Nephron progenitor cell (in vitro differentiated cells): ENCODE measurements at places on chromosomes 13 and 19.

DNA sequence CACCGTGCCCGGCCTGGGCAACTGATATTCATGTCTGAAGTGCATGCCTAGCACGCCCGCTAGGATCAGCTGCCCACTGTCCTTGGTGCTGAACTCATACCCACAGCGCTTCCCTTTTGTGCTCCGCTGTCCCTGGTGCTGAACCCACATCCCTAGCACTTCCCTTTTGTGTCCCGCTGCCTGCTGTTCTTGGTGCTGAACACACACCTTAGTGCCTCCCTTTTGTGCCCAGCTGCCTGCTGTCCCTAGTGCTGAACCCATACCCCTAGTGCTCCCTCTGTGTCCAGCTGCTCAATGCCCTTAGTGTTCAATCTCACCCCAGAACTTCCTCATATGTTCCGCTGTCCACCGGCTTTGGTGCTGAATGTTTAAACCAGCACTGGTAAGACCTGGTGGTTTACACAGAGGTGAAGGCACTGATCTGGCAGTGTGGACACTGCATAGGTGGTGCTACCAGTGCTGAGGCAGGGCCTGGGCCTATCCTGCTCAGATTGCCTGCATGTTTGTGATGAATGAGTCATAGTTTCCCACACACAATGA, 26.3 kb upstream of the SIGLEC11 start:
- DNase-seq, result peak; percentile 98

DNA sequence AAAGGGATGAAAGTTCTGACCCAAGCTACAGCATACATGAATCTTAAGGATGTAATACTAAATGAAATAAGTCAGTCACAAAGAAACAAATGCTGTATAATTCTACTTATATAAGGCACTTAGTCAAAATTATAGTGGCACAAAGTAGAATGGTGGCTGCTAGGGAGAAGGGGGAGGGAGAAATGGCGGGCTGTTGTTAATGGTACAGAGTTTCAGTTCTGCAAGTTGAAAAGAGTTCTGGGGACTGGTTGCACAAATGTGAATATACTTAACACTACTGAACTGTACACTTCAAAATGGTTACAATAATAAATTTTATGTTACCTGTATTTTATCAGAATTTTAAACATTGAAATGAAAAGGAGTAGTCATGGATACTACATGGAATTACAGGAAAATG, 48.9 kb upstream of the CLDN10 start:
- DNase-seq, result no peak

GRCh38 chr19:9848060-9848459, 12.9 kb downstream of the PIN1 start:
- peak; percentile 65 for DNase-seq

GRCh38 chr19:1105873-1106840, 2.4 kb downstream of the GPX4 start:
- DNase-seq, result no peak

DNA sequence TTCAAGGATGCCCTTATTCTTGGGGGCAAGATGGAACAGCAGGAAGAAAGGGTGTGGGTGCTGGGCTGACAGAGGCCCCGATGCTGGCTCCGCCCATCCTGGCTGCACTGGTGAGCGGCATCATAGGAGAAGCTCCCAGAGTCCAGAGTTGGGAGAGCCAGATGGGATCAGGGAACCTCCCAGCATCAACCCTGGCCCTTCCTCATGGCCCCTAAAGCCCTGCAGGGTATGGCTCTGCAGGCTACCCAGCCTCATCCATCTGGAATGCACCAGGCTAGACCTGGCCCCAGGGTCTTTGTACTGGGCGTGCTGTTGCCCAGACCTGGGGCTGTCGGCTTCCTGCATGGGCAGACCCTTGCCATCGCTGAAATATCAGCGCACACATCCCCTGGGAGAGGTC, 7.9 kb upstream of the ELL start:
- no peak for DNase-seq

DNA sequence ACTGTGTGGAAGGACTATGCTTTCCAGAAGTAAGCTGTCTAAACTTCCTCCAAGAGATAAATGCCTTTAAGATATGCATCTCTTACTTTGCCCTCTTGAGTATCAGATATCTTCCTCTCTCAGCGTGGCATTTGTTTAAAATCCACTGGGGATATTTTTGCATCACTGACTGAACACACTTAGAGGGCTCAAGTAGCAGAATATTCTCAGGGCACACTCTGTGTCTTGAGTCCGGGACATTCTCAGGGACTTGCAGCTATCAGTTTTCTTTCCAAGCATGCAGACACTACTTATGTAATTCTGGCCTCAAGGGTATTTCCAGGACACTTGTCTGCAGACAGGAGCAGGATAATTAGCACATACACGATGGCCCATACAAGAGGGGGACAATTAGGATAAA, 84.7 kb downstream of the ERCC5 start:
- DNase-seq, result no peak

- no peak for DNase-seq
Observed at GRCh38 chr13:109146912-109147647, 517.7 kb downstream of the MYO16 start.

DNA sequence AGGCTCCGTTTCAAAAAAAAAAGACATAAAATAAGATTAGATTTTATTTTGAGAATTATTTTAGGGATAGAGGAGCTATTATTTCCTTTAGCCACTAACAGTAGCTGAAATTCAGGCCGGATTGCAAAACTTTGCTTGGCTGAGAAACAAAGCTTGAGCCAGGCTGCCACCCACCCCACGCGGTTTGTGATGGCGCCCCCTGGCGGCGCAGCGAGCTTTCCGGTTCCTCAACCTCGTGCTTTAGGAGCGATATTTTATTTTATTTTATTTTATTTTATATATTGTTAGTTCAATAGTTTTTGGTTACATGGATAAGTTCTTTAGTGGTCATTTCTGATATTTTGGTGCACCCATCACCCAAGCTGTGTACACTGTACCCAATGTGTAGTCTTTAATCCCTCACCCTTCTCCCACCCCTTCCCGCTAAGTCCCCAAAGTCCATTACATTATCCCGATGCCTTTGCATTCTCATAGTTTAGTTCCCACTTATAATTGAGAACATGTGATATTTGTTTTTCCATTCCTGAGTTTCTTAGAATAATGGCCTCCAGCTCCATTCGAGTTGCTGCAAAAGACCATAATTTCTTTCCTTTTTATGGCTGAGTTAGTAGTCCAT, 19.8 kb upstream of the CEACAM4 start:
- DNase-seq, result peak; percentile 4

DNA sequence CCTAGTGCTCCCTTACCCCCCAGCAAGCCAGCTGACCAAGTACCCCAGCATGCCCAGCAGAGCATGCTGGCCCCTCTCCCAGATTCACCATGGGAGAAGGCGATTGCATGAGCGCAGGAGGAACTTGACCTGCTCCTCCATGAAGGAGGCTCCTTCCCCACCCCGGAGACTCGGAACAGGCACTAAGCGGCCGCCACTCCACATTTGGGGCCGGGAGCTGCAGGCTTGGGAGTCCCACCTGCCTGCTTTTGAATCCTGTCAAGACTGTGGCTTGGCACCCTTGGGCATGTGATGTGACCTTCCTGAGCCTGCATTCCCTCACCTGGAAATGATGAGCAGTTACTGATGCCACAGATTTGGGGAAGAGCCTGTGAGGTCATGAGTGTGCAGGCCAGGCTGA, 12.7 kb upstream of the TIMM50 start:
- DNase-seq, result no peak

- DNase-seq, result no peak
Observed at GRCh38 chr19:13848798-13849676, 27.9 kb upstream of the NANOS3 start.

DNA sequence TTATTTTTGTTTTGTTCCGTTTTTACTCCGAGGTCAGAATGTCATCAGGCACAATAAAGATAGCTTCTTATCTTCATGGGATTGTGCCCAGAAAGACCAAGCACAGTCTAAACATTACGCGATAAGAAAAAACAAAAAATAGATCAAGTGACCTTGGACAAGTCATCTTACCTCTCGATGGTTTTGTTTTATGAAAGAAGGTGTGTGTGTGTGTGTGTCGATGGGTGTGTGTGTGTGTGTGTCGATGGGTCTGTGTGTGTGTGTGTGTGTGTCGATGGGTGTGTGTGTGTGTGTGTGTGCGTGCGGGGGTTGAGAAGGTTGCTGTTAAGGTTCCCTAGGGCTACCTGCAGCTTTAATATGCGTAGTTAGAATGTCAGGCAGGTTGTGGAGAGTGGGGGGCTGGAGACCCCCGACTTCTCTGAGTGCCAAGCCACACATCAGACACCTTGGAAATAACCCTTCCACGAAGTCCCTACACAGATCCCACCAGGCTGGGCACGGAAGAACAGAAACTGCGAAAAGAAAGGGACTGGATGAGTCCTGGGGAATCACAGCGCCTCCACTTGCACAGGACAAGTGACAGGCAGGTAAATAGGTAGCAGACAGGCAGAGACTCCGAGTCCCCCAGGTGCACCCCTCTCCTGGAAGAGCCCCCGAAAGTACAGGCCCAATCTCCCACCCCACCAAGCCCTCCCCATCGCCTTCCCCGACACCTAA, 458 bp upstream of the ATP8A2 start:
- no peak for DNase-seq

DNA sequence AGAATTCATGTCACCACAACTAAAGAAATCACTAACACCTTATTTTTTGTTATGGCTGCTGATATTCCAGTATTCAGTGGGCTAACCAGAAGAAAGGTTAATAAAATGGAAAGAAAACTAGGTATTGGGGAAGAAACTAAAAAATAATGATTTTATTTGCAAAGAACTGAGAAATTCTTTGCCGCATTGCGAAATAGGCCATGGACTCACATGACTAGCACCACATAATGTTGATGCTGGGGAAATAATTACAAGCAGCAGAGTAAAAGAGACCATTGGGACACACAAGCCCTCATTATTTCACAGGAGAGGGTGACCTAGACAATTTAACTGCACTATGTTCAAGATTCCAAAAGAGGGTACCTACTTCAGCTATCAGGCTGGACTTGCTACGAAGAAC, 1411.5 kb downstream of the SLITRK5 start:
- DNase-seq, result no peak

- DNase-seq, result no peak
Observed at GRCh38 chr13:77969299-77969698, 50.7 kb upstream of the EDNRB start.

DNA sequence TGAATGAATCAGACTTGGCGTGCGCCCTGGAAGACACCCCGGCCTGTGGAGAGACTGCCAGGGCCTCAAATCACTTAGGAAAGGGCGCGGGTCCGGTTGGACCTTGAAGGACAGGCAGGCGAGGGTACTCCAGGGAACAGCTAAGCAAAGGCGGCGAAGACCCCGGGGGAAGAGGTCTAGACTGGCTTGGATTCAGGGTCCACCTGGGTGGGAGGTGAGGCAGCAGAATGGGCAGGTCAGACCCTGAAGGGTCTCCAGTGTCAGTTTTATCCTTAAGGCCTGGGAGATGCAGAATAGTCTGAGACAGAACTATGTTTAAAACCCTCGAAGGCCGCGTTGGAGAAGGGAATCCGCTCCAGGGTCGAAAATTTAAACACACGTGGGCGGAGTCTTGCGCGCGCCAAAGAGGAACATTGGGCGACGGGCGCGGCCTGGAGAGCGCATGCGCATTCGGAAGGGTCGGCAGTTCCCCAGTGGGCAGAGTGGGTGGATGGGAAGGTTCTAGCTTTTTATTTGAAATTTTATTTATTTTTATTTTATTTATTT, 567 bp upstream of the SMG9 start:
- peak; percentile 80 for DNase-seq

- no peak for DNase-seq
Observed at GRCh38 chr13:63288576-63288975, 1872.9 kb upstream of the PCDH20 start.

GRCh38 chr19:7197760-7198696, 96.2 kb downstream of the INSR start:
- DNase-seq, result peak; percentile 87

- DNase-seq, result no peak
Observed at GRCh38 chr13:37406031-37406430, 192.5 kb downstream of the POSTN start.

DNA sequence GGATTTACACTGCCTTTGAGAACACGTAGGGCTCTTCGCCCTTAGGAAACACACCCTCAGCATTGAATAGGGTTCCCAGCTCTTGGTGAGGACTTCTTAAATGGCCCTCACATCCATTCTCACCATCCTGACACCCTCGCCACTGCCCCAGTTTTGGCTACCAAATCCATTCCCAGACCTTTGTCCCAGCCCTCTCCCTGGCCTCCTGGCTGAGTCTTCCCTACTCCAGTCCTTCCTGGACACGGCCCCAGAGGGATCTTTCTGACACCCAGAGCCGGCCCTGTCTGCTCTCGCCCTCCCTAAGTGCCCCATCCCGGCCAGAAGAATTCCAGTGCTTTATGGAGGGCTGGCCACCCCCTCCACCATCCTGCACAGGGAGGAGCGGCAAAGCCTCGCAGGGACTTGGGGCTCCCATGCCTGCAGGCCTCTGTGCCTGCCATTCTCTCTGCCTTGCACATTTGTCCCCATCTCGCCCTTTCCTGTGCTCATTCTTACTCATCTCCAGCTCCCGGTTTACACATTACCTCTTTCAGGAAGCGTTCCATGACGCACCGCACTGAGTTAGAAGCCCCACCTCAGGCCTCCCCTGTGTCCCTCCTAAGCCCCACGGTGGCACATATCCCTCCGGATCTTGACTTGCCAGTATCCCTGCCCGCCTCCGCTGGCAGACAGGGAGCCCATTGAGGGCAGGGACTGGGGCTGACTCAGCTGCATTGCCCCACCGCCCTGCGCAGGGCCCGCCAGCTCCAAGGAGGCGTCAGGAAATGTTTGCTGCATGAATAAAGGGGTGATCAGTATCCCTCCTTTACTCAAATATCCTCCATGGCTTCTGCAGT, 11.0 kb upstream of the KLK14 start:
- no peak for DNase-seq

GRCh38 chr13:51041710-51042109, 69.4 kb downstream of the C13orf42 start:
- DNase-seq, result no peak

GRCh38 chr19:12698138-12698537, 1.7 kb upstream of the FBXW9 start:
- no peak for DNase-seq

GRCh38 chr19:50508843-50509190, 2.2 kb downstream of the JOSD2 start:
- no peak for DNase-seq

GRCh38 chr13:100438059-100438788, 150.4 kb downstream of the GGACT start:
- no peak for DNase-seq

DNA sequence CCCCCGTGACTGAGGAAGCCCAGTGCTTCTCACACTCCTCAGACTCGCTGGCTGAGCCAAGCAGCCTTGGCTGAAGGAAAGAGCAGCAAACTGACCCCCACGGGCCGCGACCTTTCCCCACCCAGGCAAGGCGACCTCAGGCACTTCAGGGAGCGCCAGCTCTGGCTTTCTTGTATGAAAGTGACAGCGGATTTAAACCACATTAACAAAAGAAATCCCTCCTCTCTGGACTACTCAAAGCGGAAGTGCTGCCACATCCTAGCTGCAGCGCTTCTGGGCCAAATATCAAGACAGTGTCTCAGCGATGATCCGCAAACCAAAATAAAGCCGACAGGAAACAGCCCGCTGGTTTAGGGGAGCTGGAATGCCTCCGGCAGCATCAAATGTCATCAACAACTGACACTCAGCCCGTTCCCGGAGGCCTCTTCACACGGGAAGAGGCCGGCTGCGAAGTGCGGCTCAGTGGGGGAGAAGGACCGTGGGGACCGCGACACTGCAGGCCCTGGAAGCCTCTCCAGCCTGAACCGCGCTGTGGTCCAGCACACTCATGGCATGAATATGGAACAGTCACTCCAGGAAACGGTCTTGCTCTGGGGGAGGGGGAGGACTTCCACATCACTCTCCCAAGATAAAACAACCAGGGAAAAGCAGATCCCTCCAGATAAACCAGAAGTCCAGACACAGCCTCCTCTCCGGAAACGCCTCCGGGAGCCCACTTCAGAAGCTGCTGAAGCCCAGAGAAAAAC, 1.4 kb downstream of the RASA3 start:
- DNase-seq, result peak; percentile 59

GRCh38 chr13:36154567-36155291, 23.5 kb upstream of the DCLK1 start:
- peak; percentile 65 for DNase-seq
